ENCODE measurements at places on chromosomes 13 and 19.

DNA sequence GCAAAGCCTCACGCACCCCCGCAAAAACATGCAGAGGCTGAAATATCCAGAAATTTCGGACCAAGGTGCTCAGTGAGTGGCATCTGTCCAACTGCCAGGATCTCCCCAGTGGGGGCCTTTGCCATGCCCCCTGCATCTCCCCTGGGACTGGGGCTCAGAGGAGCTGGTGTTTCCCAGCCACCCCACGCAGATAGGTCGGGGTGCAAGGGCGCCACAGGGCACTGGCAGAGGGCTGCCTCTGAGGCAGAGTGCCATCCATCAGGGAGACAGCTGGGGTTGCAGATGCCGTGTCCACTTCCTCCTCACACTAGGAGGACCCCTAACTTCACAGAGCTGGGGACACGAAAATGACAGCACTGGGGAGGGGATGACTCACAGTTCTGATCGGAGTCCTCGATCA is 26.3 kb downstream of the IZUMO4 start:
- DNase-seq, result no peak

GRCh38 chr19:37695144-37695899 is 24.2 kb downstream of the ZNF607 start:
- no peak for DNase-seq

- no peak for DNase-seq
These were observed 1308.4 kb downstream of the SLITRK5 start for GRCh38 chr13:88979465-88980175.

- no peak for DNase-seq
These were observed 78.4 kb downstream of the DPF1 start for GRCh38 chr19:38145623-38146022.

- DNase-seq, result no peak
These were observed 20.8 kb downstream of the NLRP4 start for GRCh38 chr19:55857149-55857548.

DNA sequence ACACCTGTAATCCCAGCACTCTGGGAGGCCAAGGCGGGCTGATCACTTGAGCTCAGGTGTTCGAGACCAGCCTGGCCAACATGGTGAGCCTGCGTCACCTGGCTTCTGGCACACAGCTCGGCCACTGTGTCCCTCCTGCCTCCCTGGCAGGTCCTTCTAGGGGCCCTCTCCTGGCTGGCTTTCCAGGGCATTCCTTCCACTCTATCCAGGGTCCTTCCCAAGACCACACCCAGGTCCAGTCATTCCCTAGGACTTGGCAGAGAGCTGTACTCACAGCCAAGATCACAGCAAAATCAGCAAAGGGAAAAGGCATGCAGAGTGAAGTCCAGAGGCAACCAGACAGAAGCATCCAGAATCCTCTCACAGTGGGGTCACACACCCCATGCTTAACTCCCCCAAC is 9.7 kb upstream of the HSH2D start:
- DNase-seq, result no peak

DNA sequence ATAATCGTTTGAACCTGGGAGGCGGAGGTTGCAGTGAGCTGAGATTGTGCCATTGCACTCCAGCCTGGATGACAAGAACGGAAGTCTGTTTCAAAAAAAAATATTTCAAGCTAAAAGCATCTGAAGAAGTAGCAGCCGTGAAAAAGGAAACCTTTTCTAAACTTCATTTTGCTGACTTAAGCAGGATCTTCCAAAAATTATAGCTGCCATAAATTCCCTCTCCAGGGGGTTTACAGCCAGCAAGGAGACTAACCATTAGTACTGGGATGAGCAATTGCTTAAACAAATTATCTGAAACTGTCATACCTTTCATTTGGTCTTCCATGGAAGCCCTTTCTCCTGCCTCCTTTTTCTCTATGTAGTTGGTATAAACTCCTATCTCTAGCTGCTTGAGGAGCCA is 69.9 kb upstream of the TSC22D1 start:
- no peak for DNase-seq

DNA sequence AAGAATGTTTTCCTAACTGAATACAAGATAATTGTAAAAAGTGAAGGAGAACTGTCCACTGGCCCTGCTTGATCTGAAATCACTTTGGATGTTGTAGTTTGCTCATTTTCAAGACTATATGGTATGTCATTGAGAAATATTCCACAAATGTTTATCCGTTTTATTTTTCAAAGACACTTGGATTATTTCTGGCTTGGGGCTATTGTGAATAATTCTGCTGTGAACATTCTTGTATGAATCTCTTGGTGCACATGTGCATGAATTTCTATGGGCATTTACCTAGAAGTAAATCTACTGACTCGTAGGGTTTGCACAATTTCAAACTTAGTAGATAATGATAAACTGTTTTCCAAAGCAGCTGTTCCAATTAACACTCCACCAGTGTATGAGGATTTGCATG is 8.6 kb downstream of the RXFP2 start:
- peak; percentile 58 for DNase-seq

DNA sequence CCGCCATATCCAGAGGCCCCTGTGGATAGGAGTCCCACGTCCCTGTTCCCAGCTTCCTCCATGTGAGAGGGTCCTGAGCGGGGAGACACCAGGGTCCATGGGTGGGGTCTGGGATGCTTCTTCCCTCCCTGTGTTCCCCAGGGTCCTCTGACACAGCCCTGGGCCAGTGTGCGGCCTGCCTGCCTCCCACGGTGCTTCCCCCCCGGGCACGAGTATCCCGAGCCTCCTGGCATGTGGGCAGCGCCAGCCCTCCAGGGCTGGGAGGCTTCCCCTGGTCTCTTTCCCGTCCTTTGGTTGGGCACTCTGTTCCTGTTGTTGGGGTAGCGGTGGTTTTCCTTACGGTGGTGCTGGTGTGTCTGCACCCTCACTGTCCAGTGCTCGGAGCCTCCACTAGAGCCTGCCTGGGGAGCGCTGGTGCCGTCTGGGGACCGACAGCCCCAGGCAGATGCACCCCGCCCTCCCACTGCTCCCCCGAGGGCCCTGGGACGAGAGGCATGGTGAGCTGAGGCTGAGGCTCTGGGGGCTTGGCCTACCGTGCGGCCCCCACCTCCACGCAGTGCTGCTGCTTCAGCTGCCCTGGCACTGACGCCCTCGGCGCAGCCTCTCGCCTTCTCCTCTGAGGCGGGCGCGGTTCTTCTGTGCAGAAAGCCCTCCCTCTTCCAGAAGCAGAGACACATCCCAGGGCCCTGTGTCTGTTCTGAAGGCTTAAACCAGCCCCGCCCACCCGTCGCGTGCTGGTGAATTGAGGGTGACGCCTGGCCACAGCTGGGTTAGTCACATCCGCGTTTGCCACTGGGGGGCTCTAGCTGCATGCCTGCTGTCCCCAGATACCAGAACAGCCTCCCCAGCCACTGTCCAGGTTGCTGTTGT is 27.9 kb downstream of the PLEKHJ1 start:
- DNase-seq, result peak; percentile 88

DNA sequence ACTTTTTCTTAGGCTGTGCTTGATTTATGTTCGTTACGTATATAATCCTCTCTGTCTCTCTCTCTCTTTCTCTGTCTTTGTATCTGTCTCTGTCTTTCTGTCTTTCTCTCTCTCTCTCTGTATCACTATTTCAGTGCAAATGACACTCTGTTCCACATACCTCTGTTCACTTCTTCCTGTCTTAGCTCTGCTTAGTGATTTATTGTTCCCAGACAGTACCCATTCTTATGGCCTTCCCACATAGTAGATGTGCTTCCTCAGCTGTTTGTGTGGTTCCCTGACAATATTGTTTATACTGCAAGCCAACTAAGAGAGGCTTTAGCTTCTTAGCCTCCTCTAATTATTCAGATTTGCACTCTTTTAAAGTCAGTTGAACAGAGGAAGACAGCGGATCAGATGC is 1244.2 kb downstream of the DIAPH3 start:
- DNase-seq, result no peak

DNA sequence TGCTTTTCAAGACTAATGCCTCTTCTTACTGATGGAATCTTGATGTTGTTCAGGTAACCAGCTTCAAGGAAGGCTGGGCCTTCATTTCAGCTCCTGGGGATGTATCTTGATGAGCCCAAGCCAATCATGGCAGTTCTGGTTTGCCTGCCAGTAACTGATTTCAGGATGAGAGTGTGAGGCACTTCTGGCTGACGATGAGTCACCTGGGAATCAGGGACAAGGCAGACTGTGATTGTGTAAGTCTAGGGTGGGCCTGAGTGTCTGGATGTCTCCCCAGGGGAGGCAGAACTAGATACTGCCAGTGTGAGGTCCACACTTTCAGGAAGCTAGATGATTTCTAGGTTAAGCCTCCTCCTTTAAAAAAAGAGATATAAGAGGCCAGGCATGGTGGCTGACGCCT is 77.3 kb upstream of the KL start:
- DNase-seq, result peak; percentile 54

GRCh38 chr13:41271456-41272285 is 8.3 kb upstream of the MTRF1 start:
- DNase-seq, result no peak

DNA sequence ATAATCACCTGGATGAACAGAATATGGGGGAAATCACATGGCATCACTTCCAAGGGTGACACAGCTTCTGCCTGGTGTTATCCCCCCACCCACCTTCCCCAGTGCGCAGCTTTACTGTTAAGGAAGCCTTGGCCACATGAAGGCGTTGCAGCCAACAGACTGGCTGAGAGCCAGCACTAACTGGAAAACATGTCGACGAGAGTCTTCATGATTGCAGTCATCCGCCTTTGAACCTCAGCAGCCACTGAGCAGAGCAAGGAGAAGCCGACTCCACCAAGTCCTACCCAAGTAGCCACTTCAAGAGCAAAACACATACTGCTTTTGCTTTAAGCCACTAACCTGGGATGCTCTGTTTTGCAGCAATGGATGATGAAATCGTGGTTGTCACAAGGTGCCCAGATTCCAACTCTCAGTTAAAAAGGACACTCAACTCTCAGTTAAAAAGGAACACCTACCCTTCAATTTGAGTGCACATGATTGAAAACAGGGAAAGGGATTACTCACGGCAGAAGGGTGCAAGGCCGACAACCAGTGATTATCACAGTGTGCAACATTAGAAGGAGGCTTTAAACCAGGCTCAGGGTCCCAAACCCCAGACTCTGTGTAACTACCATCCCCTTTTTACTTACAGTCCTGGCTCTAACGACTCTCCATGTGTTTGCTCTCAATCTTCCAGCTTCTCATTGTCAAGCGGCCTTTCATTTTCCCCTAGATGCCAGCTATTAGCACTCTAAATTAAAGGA is 149.1 kb downstream of the KLF12 start:
- no peak for DNase-seq

- DNase-seq, result peak; percentile 93
These were observed 1.0 kb upstream of the UBE2M start for GRCh38 chr19:58559275-58560006.

- no peak for DNase-seq
These were observed 964 bp downstream of the PCDH17 start for GRCh38 chr13:57632276-57633140.

DNA sequence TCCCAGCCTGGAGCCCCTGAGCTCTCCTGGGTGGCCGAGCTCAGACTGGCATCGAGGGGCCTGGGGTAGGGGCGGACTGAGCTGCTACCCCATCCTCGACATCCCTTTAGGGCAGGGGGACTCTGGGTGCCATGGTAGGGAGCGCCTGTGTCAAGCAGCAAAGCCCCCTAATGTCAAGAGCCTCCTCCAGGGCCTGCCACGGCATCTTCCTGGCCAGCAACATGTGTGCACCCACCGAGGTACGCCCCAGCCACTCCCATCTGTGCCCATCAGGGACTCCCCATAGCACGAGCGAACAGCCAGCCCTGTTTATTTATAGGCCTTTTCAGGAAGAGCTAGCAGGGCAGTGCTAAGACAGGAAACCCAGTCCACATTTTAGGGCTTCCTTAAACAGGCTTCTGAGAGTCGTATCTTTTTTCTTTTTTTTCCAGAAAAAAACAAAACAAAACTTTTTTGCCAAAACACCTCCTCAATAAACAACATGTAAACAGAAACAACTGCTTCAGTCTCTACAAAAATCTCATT is 14.3 kb downstream of the LRP3 start:
- no peak for DNase-seq

- DNase-seq, result no peak
These were observed 13.1 kb downstream of the INSR start for GRCh38 chr19:7280940-7281666.

DNA sequence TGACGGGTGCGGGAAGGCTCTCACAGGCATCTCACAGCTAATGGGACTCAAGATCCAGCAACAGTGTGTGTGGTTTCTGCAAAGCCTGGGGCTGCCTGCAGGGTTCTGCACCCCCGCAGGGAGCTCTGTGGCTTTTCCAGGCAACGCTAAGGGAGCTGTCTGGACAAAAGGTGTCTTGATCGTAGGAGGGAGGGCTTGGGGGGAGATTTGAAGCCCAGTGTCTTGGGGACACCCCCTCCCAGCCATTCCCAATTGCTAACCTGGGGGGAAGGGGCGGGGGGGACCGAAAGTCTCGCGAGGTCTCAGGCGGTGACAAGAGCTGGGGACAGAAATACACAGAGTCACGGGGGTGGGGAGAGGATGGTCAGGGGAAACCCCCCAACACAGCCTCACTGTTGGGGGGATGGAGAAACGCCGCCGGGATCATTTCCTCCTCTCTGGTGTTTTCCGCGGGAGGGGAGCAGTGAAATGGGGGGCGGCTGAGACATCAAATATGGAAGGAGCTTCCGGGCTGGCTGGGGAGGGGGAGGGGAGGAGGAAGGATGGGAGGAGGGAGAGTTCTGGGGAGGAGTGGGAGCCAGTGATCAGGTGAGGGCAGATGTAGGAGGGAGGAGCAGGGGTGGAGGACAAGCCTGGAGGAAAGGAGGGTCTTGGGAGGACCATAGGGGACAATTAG is 13.3 kb downstream of the KCNC3 start:
- no peak for DNase-seq

GRCh38 chr13:79516595-79516994 is 35.6 kb downstream of the NDFIP2 start:
- DNase-seq, result no peak

GRCh38 chr19:22545751-22546150 is 88.4 kb upstream of the ZNF492 start:
- peak; percentile 7 for DNase-seq

GRCh38 chr13:23348262-23349127 is 85.0 kb downstream of the SACS start:
- DNase-seq, result no peak

DNA sequence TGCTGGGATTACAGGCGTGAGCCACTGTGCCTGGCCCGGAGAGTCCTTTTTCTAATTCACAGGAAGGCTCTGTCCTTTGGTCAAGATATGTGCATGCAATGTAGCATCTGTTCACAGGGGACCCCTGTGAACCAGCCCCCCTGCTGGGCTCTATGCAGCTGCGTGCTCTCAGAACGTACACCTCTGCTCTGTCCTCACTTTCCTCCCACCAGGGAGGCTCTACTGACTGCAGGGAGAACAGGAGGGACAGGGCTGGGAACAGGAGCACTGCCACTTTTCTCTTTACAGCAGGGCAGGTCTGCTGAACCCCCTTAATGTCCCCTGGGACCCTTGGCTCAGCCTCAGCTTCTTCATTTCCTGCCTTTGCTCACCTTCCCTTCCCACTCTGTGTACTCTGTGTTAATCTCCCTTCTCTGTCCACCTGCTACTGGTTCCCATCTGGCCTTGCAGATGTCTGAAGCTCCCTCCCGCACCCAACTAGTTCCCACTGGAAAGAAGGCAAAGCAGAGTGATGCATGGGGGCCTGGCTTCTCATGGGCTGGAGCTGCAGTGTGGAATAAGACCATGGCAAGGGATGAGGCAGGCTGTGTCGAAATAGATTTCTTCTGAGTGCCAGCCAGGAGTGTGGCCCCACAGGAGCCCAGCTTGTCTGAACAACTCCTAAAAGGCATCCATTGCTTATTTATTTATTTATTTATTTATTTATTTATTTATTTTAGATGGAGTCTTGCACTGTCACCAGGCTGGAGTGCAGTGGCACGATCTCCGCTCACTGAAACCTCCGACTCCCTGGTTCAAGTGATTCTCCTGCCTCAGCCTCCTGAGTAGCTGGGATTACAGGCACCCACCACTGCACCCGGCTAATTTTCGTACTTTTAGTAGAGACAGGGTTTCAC is 7.2 kb downstream of the ADGRE2 start:
- DNase-seq, result no peak

- peak; percentile 62 for DNase-seq
These were observed 12.4 kb downstream of the TMEM143 start for GRCh38 chr19:48351341-48351752.
